ENCODE measurements at places on chromosomes 5 and 9.

DNA sequence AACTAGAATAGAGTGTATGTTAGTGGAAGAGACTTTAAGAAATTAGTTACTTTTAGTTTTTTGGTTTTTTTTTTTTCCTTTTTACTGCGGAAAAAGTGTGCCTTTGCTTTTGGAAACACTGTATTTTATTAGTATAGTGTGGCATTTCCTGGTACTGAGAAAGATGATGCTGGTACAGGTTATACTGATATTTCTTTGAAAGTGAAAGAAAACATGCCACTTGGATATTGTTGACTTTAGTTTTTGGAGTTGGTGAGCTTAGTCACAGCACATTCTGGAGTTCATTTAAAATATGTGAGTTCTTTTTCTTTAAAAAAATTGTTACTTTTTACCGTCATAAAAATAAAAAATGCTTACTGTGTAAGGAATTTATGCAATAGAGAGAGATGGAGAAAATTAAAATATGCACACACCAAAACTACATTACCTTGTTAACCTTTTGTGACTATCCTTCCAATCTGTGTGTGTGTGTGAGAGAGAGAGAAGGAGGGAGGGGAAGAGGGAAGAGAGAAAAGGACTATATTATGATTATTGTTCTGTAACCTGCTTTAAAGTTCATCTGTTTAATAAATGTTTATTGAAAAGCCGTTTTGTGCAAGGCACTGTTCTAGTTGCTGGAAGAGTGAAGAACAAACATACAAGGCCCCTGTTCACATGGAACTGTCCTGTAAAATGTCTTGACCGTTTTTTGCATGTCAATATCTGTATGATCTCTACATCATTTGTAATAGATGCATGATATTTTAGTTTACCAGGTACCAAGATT lies 1.9 kb downstream of the UGCG start:
- peak; percentile 65 for DNase-seq

DNA sequence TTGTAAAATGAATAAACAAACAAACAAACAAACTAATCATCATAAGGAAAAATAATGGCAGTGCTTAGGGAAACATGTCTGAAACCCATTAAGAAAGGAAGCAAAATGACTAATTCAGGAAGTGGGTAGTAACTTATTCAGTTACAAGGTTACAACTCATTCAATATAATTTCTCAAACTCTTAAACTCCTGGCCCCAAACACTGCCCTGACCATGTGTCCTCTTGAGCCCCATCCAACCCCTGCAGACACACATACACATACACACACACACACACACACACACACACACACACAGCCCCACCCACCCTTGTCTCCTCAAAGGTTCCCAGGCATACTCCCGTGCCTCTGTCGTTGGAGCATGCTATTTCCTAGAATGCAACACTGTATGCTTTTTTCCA lies 193.9 kb downstream of the SEC61B start:
- peak; percentile 30 for DNase-seq

GRCh38 chr5:158326256-158326655 lies 467.3 kb upstream of the CLINT1 start:
- DNase-seq, result no peak

DNA sequence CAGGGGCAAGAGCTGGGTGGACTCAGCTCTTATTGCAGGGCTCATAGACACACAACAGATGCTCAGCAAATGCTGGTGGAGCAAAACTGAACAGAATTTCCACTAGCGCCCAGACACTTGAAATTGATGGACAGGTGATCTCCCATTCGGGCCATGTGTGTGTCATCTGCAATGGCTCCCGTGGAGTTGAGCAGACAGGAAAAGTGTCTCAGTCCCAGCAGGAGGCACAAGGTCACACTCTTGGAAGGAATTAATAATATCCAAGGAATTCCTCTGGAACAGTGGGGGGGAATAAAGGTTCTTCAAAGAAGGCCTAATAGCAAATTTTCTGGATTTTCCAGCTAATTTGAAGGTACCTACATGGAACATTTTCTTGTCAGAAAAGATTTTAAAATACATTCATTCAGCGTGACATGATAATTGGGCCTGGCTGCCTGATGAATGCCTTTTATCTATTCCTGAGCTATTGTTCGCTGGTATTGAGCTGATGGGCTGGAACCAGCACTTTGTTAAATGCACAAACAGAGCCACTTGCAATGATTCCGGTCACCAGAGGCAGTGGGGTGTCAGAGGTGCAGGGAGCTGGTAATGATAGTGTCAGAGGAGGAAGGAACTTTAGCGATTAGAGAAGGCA lies 31.5 kb upstream of the ALDH1B1 start:
- DNase-seq, result no peak

DNA sequence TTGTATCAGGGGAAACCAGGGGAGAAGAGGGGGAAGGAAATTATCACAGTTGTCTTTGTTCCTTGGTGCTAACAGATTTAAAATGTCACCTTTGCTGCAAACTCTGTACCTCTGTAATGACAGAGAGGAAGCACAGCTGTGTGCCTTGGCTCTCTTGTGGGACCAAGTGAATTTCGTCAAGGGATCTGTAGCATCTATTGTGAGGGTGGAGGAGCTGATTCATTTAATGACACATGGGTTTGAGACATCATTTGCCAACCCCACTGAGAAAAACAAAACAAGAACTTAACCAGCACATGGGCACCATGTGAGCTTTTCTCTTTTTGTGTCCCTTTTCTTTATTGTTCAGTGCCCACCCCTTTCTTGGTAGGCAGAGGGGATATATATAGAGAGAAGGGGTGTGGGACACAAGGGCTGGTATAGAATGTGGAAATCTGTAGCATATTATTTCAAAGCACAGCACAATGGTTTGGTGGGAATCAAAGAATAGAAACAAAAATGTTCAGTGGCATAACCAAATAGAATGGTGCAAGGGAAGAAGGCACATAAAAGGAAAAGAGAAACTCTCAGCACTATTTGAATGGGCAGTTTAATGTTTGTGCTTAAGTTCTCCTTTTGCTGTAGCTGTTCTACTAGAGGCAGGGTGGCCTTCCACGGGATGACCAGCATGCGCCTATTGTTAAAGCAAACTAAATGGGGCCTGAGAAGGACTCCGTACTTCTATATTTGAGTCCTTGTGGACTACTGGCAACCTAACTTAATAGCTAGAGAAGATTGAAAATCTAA lies 63.3 kb downstream of the LIX1 start:
- no peak for DNase-seq

GRCh38 chr9:128072144-128073021 lies 4.4 kb downstream of the SLC25A25 start:
- no peak for DNase-seq

GRCh38 chr9:111966861-111967291 lies 70.3 kb downstream of the UGCG start:
- DNase-seq, result no peak

DNA sequence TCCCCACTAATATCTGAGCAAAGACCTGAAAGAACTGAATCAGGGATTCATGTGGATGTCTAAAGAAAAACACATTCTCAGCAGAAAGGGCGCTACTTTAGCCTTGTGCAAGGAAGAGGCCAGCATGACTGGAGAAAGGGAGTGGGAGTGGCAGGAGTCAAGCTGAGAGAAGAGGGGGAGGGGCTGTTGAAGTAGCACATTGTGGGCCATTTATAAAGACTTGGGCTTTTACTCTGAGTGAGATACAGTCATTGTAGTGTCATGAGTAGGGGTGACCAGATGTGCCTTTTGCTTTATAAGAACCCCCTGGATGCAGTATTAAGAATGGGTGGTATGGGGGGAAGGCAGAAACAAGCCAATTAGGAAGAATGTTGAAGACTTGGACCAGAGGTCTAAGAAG lies 452.8 kb downstream of the ENC1 start:
- DNase-seq, result no peak

DNA sequence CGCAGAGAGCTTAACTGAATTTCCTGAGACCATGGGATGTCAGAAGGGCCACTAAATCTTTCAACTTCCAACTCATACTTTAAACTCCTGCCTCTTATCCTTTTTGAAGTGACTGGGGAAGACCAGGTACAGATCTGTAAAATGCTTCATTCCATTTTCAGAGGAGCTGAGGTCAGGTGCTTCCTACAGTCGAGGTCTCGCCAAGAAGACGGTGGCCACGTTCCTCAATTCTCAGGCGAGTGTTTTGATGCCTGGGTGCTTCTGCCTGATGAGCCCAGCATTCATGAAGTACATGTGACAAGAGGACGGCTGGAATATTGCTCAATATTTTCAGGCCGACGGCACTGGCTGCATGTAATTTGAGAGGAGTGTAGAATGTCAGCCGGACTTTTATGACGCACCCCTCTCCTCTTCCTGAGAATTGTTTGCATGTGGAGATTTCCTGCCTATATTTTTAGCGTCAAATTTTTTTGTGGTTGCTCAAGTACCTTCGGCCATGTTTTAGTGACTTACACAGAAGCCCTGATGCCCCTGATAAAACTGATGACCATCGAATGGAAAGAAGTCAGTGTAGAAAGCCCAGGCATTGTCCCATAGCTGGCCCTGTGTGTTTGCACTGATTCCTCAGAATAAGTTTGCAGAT lies 38.8 kb upstream of the GLRX start:
- peak; percentile 92 for DNase-seq

All from SW 1271 (cell line).